ENCODE measurements at places on chromosomes 5 and 9. TPM values are rescaled to one million over a fixed set of nuclear protein-coding genes. Genes with fewer than 3 reads are reported as not detected.

DNA sequence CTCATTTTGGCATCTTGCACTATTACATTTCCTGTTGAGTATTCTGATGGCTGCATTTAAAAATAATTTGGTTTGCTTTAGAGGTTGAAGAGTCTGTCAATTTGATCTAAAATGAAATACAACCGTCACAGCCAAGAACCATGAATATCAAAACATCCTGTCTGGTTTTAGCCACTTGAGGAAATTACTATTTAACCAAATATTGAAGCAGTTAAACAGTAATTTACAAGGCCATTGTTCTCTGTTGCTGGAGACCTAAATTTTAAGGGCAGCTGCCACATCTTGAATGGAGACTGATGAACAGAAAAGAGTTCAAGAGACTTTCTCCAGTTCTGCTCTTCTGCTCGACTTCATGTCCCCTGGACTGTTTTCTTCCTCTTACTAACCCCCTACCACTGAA, 549.4 kb downstream of the LRRC70 start:
- H3K27ac ChIP-seq, result no peak overlapping the region
- no peaks in the 10 kb centered on the region for H3K36me3 ChIP-seq
- no peaks in the 10 kb centered on the region for H3K27me3 ChIP-seq
- no peak for DNase-seq

DTWD2 gene
- total RNA-seq, result 6.3 TPM

PTPRD gene
- total RNA-seq, result 0.05 TPM

GRCh38 chr5:6752236-6752635, 39.0 kb downstream of the TENT4A start:
- H3K27me3 ChIP-seq, result no peaks in the 10 kb centered on the region
- H3K27ac ChIP-seq, result no peak overlapping the region
- no peak overlapping the region for H3K4me3 ChIP-seq
- H3K4me1 ChIP-seq, result no peaks in the 10 kb centered on the region
- DNase-seq, result no peak

DNA sequence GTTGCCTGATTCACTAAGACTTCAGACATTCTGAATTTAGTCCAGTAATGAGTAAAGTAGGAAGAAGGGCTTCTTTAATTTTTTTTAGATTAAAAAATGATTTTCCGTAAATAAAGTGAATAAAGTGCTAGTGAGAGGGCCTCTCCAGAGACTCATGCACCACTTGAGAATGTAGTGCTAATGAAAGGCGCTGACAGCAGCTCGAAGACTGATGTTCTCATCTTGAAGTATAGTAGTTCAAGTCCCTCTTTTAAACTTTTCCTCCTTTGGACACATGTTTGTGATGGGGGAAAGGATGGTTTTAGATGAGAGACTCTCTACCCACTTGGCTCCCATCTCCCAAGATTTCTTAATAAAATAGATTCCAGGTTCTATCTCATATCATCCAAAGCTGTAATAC, 48.5 kb downstream of the G3BP1 start:
- H3K4me3 ChIP-seq, result no peak overlapping the region
- no peaks in the 10 kb centered on the region for H3K27me3 ChIP-seq
- H3K4me1 ChIP-seq, result no peaks in the 10 kb centered on the region

DNA sequence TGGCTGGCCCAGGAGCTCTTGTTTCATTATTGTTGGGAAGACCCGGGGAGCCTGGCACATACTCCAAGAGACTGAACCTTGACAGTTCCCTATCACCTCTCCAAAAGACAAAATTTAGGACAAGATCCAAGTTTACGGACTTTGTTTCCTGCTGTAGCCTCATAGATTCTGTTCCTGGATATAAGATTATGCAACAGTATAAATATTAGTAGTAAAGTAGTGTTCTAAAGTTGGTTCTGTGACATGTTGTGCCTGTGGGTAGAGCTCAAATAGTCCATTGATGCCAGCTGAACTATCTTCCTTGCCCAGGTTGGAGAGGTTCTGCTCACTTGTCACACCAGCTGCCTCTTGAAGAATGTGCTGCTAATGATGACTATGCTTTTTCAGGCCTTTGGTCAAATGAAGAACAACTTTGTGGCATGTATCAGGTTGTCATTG, 430.2 kb downstream of the DMAC1 start:
- H3K27me3 ChIP-seq, result no peaks in the 10 kb centered on the region
- no peak overlapping the region for H3K27ac ChIP-seq
- H3K36me3 ChIP-seq, result no peaks in the 10 kb centered on the region
- no peak for DNase-seq

- no peaks in the 10 kb centered on the region for H3K4me1 ChIP-seq
- H3K36me3 ChIP-seq, result no peaks in the 10 kb centered on the region
- no peak overlapping the region for H3K27ac ChIP-seq
- H3K27me3 ChIP-seq, result no peaks in the 10 kb centered on the region
- DNase-seq, result peak; percentile 12
Measured at GRCh38 chr5:112492291-112492690, 73.2 kb upstream of the EPB41L4A start.

GRCh38 chr9:109802491-109802890, 22.5 kb downstream of the PALM2AKAP2 start:
- H3K4me3 ChIP-seq, result no peak overlapping the region
- H3K4me1 ChIP-seq, result no peaks in the 10 kb centered on the region
- H3K27ac ChIP-seq, result no peak overlapping the region

DNA sequence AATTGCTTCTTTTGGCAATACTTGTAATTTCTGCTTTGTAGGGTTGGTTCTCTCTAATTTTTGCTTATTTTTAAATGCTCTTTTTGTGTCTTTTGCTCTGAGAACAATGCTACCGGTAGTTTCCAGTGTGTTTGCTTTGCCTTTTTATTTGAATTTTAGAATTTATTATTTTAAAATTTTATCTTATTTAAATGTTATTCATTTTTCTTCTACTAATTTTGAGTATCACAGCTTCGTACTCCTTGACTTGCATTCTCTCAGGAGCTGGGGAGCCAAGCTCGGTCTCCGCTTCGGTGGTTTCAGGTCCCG, 45.9 kb downstream of the ANXA2R start:
- no peaks in the 10 kb centered on the region for H3K27me3 ChIP-seq
- H3K36me3 ChIP-seq, result no peaks in the 10 kb centered on the region
- no peak for DNase-seq
- H3K27ac ChIP-seq, result peak overlapping the region; percentile 94
- peaks cover 12% of the 10 kb centered on the region for H3K4me1 ChIP-seq

LCN12 gene
- 0.64 TPM for total RNA-seq

DNA sequence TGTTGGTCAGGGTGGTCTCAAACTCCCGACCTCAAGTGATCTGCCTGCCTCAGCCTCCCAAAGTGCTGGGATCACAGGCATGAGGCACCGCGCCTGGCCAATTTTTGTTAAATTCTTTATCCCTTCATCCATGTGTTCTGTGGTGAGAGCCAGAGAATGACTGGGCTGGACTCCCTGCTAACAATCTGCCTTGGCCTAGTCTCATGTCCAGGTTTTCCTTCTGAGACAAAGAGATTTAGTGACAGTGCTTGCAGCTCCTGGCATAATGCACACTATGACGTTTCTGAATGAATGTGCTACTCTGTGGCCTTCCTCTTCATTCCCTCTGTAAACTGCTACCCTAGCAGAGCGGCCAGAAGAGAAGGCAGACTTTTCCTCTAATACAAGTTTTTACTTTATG, 79.3 kb downstream of the FOXD1 start:
- H3K27ac ChIP-seq, result no peak overlapping the region
- no peaks in the 10 kb centered on the region for H3K4me1 ChIP-seq
- peaks cover 5% of the 10 kb centered on the region for H3K27me3 ChIP-seq
- H3K36me3 ChIP-seq, result no peaks in the 10 kb centered on the region
- no peak overlapping the region for H3K4me3 ChIP-seq

GRCh38 chr9:125942125-125942524, 195.0 kb downstream of the PBX3 start:
- H3K27me3 ChIP-seq, result no peaks in the 10 kb centered on the region
- no peak for DNase-seq
- no peaks in the 10 kb centered on the region for H3K4me1 ChIP-seq
- no peak overlapping the region for H3K27ac ChIP-seq
- no peak overlapping the region for H3K4me3 ChIP-seq
- peaks cover 6% of the 10 kb centered on the region for H3K36me3 ChIP-seq

GRCh38 chr5:72006361-72006760, 100.9 kb upstream of the MAP1B start:
- no peaks in the 10 kb centered on the region for H3K4me1 ChIP-seq
- no peaks in the 10 kb centered on the region for H3K27me3 ChIP-seq
- no peak overlapping the region for H3K4me3 ChIP-seq
- no peaks in the 10 kb centered on the region for H3K36me3 ChIP-seq
- no peak overlapping the region for H3K27ac ChIP-seq

SLC25A2 gene
- 0.58 TPM for total RNA-seq

BTNL8 gene
- not detected for total RNA-seq

DNA sequence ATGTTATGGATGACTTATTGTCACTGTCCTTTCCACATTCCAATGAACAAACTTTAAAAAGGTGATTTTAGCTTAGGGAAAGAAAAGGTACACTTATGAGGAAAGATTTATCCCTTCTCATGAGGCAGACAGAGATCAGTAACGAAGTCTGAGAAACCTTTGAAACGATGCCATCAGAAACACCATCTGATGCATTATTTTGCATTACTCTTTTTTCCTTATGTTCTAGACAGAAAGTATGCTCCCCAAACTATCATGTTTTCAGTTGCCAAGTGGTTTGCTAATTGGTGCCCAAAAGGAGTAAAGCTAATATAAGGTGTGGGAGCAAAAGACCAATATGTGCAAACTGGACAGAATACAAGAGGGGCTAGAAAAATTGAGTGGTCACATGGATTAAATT, 397.7 kb upstream of the RIOK2 start:
- H3K36me3 ChIP-seq, result no peaks in the 10 kb centered on the region
- no peak overlapping the region for H3K4me3 ChIP-seq
- H3K27ac ChIP-seq, result no peak overlapping the region
- no peaks in the 10 kb centered on the region for H3K27me3 ChIP-seq
- no peaks in the 10 kb centered on the region for H3K4me1 ChIP-seq
- DNase-seq, result no peak

PTGDS gene
- total RNA-seq, result not detected

VCAN gene
- 12.3 TPM for total RNA-seq

- DNase-seq, result no peak
- peaks cover 9% of the 10 kb centered on the region for H3K27me3 ChIP-seq
- no peaks in the 10 kb centered on the region for H3K36me3 ChIP-seq
Measured at GRCh38 chr9:104927216-104927911, 591 bp downstream of the ABCA1 start.

COMMD10 gene
- 19.6 TPM for total RNA-seq

DNA sequence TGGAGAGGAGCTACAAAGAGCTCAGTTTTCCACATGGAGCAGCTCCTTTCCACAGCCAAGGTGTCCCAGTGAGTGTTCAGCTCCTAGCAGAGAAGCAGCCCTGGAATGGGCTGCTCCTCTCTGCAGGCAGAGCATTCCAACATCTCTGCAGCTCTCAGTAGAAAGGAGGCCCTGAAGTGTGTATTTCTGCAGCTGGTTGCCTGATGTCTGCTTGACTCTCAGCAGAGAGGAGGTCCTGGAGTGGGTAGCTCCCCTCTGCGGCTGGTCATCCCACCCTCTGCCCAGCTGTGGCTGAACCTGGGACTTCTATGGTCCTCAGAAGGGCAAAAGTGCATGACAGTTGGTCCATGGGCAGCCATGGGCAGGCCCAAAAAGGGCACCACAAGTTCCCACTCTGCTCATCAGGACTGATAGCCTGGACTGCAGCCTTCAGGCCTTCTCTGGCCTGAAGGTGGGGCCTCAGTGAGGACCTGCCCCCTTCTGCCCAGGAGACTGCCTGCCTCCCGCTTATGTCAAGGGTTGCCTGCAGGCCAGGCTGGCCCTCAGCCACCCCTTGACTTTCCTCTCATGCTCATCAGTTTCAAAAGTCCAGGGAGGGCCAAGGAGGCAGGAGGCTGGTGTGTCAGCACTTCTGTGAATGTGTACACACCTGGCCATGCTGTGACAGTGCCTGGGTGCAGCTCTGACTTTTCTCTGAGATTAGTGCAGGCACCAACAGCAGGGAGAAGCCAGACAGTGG, 605.9 kb upstream of the FAM174A start:
- H3K4me1 ChIP-seq, result no peaks in the 10 kb centered on the region
- no peaks in the 10 kb centered on the region for H3K27me3 ChIP-seq
- H3K36me3 ChIP-seq, result no peaks in the 10 kb centered on the region
- H3K4me3 ChIP-seq, result no peak overlapping the region
- no peak overlapping the region for H3K27ac ChIP-seq
- no peak for DNase-seq

DNA sequence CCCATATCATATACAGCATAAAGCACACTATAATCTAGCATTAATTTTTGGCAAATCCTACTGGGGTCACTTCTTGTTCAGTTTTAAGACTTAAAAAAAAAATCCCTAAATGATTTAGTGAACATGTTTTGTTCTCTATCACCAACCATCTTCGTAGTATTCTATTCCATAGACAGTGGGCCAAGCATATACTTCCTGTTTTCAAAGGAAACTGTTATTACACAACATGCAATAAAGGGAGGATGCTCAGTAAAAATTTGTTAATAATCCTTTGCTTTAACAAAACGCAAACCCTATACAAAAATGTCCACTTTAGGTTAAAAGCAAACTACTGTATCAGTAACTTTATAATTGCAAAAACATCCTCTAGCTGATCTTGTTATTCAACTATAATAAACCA, 13.0 kb downstream of the CCNH start:
- H3K4me3 ChIP-seq, result no peak overlapping the region
- no peak overlapping the region for H3K27ac ChIP-seq
- H3K4me1 ChIP-seq, result no peaks in the 10 kb centered on the region
- peaks cover 34% of the 10 kb centered on the region for H3K36me3 ChIP-seq

CBY3 gene
- total RNA-seq, result not detected

DNA sequence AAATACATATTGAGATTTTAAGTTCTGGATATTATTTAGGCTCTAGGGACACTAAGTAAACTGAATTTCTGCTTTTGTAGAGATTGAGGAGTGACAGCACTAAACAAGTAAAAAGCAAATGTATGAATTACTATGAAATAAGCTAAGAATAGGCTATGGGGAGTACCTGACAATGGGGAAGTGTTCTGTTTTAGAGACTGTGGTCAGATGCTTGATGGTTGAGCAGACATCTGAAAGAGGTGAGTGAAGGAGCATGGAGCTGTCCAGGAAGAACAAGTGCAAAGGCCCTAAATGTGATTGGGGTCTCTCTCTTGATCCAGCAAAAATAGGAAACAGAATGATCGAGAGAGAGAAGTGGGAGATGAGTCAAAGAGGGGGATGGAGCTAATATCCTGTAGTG, 111.7 kb downstream of the JAKMIP2 start:
- no peak for DNase-seq
- H3K27me3 ChIP-seq, result no peaks in the 10 kb centered on the region
- no peak overlapping the region for H3K4me3 ChIP-seq
- H3K4me1 ChIP-seq, result no peaks in the 10 kb centered on the region

GRCh38 chr5:162824360-162824759, 613.0 kb upstream of the CCNG1 start:
- H3K27ac ChIP-seq, result no peak overlapping the region
- H3K27me3 ChIP-seq, result no peaks in the 10 kb centered on the region

DNA sequence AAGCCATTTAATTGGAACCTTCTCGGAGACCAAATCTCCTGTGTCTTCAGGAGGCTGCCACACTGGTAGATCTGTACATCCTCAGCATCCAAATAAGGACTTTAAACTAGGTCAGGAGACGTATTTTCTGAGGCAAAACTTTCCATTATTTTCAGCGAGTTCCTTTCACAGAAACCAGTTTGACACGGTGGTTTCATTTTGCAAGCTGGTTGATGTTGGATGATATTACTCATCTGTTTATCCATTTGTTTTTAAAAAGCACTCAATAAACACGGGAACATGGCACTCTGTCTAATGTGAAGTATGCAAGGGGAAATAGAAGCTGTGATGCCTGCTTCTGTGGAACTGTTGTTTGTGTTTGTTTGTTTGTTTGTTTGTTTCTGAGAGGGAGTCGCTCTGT, 199.6 kb downstream of the ERCC6L2 start:
- no peaks in the 10 kb centered on the region for H3K36me3 ChIP-seq
- no peak overlapping the region for H3K27ac ChIP-seq
- no peak for DNase-seq

- no peak overlapping the region for H3K4me3 ChIP-seq
- DNase-seq, result no peak
Measured at GRCh38 chr9:21866302-21866701, 63.9 kb downstream of the MTAP start.

FABP6 gene
- 1.9 TPM for total RNA-seq

All from GM12878 (cell line).